ENCODE measurements at places on chromosomes 12 and 14.

DNA sequence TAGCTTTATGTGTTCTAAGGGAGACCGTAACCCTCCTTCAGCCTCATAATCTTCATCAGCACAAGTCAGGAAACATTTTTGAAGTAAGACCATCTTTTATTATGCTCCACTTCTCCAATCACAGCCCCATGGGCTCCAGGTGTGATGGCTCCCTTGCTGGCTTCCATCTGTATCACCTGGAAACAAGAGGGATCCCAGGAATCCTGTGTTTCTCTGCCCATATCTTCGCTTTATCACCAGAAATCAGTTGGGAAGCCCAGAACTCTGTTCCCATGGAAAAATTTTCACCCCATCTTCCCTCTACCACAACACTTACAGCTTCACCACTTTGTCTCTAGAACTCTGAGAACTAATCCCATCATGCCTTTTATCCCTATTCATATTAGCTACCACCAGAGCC, 68.3 kb downstream of the METTL25 start:
- no peak for DNase-seq

DNA sequence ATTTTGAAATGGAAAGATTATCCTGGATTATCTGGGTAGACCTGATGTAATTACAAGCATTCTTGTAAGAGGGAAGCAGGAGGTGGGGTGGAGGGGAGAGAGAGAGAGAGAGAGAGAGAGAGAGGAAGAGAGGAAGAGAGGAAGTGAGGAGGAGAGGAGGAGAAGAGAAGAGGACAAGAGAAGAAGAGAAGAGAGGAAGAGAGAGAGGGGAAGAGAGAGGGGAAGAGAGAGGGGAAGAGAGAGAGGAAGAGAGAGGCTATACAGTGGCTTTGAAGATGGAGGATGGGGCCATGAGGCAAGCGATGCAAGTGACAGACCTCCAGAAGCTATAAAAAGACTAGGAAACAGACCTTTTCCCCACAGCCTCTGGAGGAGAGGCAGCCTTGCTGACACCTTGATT, 13.7 kb upstream of the CHST11 start:
- no peak for DNase-seq

DNA sequence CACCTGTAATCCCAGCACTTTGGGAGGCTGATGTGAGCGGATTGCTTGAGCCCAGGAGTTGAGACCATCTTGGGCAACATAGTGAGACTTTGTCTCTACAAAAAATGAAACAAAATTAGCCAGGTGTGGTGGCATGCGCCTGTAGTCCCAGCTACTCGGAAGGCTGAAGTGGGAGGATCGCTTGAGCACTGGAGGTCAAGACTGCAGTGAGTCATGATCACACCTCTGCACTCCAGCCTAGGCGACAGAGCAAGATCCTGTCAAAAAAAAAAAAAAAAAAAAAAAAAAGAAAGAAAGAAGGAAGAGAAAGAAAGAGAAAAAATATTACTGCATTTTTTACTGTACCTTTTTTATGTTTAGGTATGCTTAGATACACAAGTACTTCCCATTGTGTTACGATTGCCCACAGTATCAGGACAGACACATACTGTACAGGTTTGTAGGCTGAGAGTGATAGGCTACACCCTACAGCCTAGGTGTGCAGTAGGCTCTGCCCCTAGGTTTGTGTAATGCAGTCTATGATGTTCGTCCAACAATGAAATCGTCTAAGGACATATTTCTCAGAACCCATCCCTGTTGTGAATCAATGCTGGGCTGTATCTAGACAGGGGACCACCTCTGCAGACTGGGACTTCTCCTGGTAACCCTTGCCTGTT, 160.4 kb upstream of the PWP1 start:
- no peak for DNase-seq

DNA sequence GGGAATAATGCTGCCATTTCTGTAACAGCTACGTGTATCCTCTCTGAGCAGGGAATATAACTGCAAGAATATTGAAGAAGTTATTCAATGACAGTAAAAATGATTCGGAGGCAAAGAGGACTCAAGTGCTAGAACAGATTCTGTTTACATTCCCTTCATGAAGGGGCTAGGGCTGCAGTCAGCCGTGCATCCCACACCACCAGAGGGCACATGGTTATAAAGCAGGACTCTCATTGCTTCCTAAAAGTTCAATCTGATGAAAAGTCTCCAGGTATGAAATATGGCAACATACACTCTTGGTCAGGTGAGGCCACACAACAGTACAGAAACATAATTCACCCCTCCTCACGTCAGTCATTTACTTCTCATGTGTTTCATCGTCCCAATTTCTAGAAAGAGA, 34.0 kb downstream of the TCHP start:
- DNase-seq: no peak

DNA sequence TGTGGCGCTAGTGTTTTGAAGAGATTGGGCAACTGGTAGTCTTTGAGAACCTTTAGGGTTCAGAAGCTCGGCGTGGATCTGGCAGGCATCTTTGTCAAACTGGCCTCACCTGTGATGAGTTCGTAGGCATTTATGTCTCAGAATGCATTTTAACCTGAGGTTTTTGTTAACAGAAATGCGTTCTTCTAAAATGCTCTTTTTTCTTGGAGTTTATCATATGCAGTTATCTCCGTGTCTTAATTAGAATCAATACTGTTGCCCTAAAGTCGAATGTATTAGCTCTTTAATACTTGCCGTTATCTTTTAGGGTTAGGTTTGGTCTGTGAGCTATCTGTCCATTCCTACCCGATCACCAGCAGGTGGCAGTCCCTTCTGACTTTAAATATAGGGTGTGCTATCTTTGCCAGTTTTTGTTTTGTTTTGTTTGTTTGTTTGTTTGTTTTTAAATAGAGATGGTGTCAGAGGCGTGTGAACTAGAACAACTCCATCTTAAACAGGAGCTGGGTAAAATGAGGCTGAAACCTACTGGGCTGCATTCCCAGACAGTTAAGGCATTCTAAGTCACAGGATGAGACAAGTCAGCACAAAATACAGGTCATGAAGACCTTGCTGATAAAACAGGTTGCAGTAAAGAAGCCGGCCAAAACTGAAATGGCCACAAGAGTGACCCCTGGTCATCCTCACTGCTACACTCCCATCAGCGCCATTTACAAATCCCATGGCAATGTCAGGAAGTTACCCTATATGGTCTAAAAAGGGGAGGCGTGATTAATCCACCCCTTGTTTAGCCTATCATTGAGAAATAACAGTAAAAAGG, 1.4 kb downstream of the ATF1 start:
- peak; percentile 59 for DNase-seq

DNA sequence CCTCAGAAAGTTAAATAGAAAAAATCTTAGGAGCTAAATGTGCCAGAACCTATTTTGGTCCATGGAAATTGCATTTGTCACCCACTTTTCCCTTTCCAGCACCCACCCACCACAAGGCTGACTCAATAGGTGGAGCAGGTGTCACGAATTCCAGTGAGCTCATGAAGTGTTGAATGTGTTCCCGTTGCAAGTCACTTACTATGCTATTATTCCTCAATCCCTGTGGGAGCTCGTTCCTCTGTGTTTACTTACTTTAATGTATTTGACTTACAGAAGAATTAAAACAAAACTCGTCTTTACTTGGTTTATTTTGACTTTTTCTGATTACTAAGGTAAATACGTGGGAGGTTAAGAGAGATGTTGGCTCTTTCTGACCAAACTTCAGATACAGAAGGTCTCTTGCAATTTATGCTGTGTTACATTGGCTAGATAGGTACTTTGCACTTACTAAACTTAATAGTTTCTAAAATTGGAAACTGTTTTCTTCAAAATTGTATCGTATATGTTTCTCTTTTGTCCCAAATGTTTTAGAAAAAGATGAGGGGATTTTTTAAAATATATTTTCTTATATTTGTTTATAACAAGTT, 269.4 kb upstream of the NOVA1 start:
- no peak for DNase-seq

DNA sequence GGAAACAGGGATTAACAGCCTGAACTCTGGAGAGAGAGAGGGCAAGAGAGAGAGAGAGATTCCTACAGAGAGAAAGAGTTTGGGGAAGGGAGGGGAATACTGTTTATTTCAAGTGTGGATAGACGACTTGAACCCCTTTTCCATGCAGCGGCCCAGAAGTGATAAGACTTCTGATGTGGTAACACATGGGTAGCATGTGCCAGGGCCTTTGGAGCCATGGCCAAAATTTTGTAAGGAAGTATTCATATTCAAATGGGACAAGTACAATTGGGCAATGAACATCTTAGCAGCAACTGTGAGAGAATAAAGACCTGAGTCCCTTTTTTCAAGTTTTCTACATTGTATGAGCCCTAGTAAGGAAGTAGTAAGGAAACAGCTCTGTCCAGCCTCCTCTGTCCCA, 42.4 kb upstream of the CCDC196 start:
- DNase-seq: no peak

DNA sequence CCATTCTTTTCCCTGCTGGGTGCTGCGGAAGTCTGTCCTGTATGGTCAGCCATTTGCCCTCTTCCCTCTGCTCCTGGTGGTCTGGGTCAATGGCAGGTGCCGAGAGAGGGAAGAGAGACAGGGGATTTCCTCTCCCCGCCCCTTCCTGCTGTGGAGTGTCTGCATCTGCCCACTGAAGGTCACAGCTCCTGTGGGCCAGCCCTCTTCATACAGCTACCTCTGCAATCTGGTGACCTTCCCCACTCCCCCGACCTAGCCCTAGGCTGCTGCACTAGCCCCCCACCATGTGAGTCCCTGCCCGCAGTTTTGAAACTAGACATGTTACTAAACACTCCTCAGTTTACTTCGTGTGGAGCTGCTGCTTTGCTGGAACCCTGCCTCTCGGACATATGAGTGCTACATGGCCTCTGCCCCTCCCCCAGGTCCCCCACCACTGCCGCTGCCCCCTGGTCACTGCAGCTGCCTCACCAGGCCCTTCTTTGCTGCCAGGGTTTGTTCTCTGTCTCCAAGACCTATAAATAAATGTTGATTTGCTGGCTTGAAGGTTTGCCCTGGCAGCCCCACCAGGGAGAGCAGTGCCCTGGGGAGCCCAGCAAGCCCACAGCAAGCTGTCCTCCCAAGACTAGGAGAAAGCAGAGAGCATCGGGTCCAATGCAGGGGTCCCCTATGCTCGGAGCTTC, 102.9 kb downstream of the DPF3 start:
- DNase-seq: peak; percentile 20

DNA sequence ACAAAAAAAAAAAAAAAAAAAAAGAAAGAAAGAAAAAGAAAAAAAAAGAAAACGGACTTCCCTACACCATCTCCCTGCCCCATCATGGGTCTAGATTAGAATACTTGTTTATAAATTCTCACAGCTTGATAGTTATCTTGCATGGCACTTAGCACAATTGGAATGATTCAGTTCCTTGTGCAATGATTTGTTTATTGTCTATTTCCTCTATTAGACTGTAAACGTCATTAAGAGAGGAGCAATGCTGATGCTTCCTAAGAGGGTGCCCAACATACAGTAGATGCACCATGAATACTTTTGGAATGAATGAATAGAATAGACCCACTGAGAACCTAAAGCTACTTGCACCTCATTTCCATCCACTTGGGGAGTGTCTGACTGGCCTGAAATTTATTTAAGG, 40.8 kb downstream of the PAX9 start:
- no peak for DNase-seq

GRCh38 chr14:71780075-71780474, 152.2 kb upstream of the RGS6 start:
- no peak for DNase-seq

GRCh38 chr12:38847247-38847646, 58.1 kb downstream of the CPNE8 start:
- DNase-seq: no peak
